ENCODE measurements at places on chromosomes 5 and 9. TPM values are rescaled to one million over a fixed set of nuclear protein-coding genes. Genes with fewer than 3 reads are reported as not detected.

C5orf52 gene
- not detected for total RNA-seq

SPINK13 gene
- total RNA-seq: not detected

PLEKHG4B gene
- 0.51 TPM for total RNA-seq

PCDHB3 gene
- 0.38 TPM for total RNA-seq

TGFBI gene
- total RNA-seq: 856 TPM

LPCAT1 gene
- 46.5 TPM for total RNA-seq

GZMA gene
- total RNA-seq: not detected

SPATA31A3 gene
- not detected for total RNA-seq

OBP2B gene
- total RNA-seq: not detected
